ENCODE measurements at places on chromosomes 7 and 10. TPM values are rescaled to one million over a fixed set of nuclear protein-coding genes. Genes with fewer than 3 reads are reported as not detected.

GRCh38 chr7:17058568-17058967, 176.8 kb upstream of the AGR3 start:
- no peak overlapping the region for H3K4me3 ChIP-seq
- no peaks in the 10 kb centered on the region for H3K36me3 ChIP-seq
- H3K4me1 ChIP-seq = peaks cover 8% of the 10 kb centered on the region

FAM20C gene
- total RNA-seq = 44.6 TPM

EN2 gene
- not detected for total RNA-seq

CLRN3 gene
- not detected for total RNA-seq

LRGUK gene
- 1.0 TPM for total RNA-seq

AGAP5 gene
- total RNA-seq = 10.0 TPM

GRCh38 chr7:150926066-150926465, 52.1 kb downstream of the KCNH2 start:
- no peak overlapping the region for H3K4me3 ChIP-seq
- no peaks in the 10 kb centered on the region for H3K27me3 ChIP-seq
- H3K4me1 ChIP-seq = no peaks in the 10 kb centered on the region
- no peaks in the 10 kb centered on the region for H3K36me3 ChIP-seq

- no peak overlapping the region for H3K27ac ChIP-seq
- H3K36me3 ChIP-seq = no peaks in the 10 kb centered on the region
- no peak overlapping the region for H3K4me3 ChIP-seq
- no peak for DNase-seq
Measured at GRCh38 chr7:50266635-50267386, 37.7 kb upstream of the IKZF1 start.

DNA sequence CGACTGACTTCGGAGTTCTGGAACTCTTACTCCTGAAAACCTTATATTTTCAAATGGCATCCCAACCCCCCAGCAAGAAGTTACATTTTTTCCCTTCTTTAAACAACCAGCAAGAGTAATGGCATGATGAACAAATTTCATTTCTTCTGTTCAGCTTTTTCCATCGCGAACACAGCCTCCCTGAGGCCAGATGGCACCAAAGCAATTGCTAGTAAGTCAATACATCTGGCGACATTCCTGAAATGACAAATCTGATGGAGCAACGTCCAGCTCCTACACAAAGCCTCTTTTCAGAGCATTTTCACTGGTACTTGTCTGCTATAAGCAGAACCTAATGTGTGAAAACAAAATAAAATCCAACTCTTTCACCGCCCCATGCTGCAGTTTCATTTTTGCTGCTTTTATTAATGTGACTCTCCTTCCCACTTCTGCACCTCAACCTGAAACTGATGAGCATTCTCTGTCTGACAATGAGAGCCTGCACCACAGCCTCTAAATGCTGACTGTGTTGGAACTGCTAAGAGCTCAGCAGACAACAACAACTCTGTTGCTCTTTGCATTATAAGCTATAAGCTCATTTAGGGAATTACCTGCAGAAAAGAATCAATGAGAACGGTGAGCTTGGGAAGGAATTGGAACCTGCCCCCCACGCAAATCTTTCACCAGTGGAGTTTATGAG, 229.8 kb downstream of the FGFR2 start:
- H3K4me3 ChIP-seq = no peak overlapping the region
- no peaks in the 10 kb centered on the region for H3K36me3 ChIP-seq
- H3K27me3 ChIP-seq = no peaks in the 10 kb centered on the region
- H3K4me1 ChIP-seq = no peaks in the 10 kb centered on the region
- peak; percentile 88 for DNase-seq

GRCh38 chr10:119370111-119370741, 162.9 kb downstream of the GRK5 start:
- H3K27ac ChIP-seq = peak overlapping the region; percentile 74
- H3K36me3 ChIP-seq = no peaks in the 10 kb centered on the region
- H3K4me1 ChIP-seq = peaks cover 36% of the 10 kb centered on the region
- no peaks in the 10 kb centered on the region for H3K27me3 ChIP-seq

DNA sequence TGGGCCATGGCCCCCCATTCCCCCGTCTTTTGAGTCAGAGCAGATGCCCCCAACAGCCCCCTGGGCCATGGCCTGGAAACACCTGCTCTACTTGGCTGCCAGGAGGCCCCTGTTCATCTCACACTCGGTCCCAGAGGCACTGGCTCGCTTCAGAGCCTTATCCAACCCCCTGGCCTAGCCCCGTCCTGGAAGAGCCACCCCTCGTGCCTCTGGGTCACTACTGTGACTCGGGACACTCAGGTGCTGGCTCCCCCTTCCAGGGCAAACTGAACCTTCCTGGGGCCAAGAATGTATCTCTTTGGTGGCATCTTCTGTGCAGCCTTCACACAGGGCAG, 7.0 kb downstream of the POLR2J start:
- no peak for DNase-seq
- H3K4me3 ChIP-seq = no peak overlapping the region
- H3K27ac ChIP-seq = no peak overlapping the region
- H3K4me1 ChIP-seq = no peaks in the 10 kb centered on the region
- no peaks in the 10 kb centered on the region for H3K27me3 ChIP-seq

GRCh38 chr7:108046952-108047506, 44.1 kb upstream of the LAMB1 start:
- no peaks in the 10 kb centered on the region for H3K36me3 ChIP-seq
- DNase-seq = no peak
- H3K4me1 ChIP-seq = no peaks in the 10 kb centered on the region
- H3K27me3 ChIP-seq = no peaks in the 10 kb centered on the region

DNA sequence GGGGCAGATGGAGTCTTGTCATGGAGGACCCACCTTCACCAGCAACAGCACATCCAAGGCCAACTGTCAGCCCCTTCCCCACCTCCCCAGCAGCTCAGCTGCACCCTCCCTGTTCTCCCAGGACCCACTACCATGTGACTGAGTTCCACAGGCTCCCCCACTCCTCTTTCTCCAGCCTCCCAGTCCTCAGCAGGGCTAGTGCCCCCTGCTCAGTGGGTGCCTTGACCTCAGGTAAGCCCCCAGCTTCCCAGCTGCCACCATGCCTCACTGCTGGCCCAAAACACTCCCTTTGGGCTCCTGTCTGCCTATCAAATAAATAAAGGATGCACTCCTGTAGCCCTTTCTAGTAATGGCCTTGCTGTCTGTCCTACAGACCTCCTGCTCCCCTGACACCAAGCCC, 174.4 kb downstream of the SLIT1 start:
- no peak for DNase-seq
- no peaks in the 10 kb centered on the region for H3K36me3 ChIP-seq
- no peak overlapping the region for H3K4me3 ChIP-seq
- H3K27ac ChIP-seq = no peak overlapping the region

PRSS1 gene
- 0.99 TPM for total RNA-seq

GRCh38 chr7:55127622-55128081, 108.8 kb downstream of the EGFR start:
- peak overlapping the region; percentile 91 for H3K27ac ChIP-seq
- no peaks in the 10 kb centered on the region for H3K27me3 ChIP-seq
- H3K4me1 ChIP-seq = peaks cover 37% of the 10 kb centered on the region
- peak; percentile 77 for DNase-seq

- no peak for DNase-seq
- no peak overlapping the region for H3K27ac ChIP-seq
- H3K4me1 ChIP-seq = no peaks in the 10 kb centered on the region
- no peaks in the 10 kb centered on the region for H3K36me3 ChIP-seq
Measured at GRCh38 chr10:124232686-124233545, 139.5 kb upstream of the CHST15 start.

GRCh38 chr7:142806022-142806356, 35.2 kb downstream of the PRSS2 start:
- H3K4me1 ChIP-seq = no peaks in the 10 kb centered on the region
- no peak for DNase-seq
- no peaks in the 10 kb centered on the region for H3K36me3 ChIP-seq
- H3K27ac ChIP-seq = no peak overlapping the region

STRIP2 gene
- 5.3 TPM for total RNA-seq
